ENCODE measurements at places on chromosomes 12 and 14.

DNA sequence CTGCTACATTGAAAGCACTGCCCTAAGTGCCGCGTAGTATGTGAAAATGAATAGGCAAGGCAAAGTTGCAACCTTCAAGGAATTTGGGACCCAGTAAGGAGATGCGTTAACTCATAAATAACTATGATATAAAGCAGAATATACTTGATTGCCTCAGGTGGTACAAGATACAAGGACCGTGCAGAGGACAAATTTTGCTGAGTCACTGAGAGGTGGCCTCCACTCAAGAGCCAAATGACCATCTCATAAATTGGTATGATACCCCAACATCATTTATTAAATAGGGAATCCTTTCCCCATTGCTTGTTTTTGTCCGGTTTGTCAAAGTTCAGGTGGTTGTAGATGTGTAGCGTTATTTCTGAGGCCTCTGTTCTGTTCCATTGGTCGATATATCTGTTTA is 35.7 kb downstream of the IGF1 start:
- no peak for DNase-seq

GRCh38 chr12:16955083-16955657 is 349.2 kb upstream of the LMO3 start:
- no peak for DNase-seq

- DNase-seq, result no peak
Observed at GRCh38 chr14:81200054-81200453, 20.7 kb downstream of the GTF2A1 start.

GRCh38 chr14:23366426-23366921 is 1.5 kb upstream of the EFS start:
- DNase-seq, result no peak

DNA sequence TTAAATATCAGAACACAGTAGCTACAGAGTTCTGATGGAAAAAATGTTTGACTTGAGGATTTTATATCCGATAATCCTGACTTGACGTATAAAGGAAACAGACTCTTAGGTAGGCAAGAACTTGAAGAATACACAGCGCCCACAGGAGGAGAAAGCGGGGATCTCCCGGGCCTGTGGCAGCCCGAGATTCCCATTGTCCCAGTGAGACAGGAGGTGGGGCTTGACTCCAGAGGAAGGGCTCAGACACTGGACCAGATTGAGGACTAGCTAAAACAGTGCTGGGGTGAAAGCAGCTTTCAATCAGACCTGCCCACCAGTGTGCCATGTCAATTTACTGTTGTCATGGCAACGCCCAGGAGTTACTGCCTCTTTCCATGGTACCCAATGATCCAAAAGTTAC is 51.1 kb upstream of the C14orf180 start:
- no peak for DNase-seq

DNA sequence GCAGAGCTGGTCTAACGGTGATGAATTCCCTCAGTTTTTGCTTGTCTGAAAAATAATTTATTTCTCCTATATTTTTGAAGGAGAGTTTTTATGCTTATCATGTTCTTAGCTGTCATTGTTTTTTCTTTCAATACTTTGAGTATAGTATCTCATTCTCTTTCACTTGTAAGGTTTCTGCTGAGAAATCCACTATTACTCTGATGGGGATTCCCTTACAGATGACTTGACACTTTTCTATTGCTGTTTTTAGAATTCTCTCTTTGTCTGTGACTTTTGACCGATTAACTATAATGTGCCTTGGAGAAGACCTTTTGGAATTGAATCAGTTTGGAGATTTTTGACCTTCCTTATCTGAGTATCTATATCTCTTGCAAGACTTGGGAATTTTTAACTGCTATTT is 139.6 kb downstream of the PRKD1 start:
- DNase-seq, result no peak

DNA sequence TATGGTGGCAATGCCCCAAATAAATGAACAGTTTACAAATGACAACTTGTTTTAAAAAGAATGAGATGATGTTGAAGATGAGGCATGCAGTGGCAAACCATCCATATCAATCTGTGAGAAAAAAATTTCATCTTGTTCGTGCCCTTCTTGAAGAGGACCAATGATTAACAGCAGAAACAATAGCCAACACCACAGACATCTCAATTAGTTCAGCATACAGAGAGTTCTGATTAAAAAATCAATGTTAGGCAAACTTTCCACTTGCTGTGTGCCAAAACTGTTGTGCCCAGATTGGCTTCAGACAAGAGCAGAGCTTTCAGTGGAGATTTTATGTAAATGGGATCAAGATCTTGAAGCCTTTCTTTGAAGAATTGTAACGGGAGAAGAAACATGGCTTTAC is 329.9 kb downstream of the BMP4 start:
- DNase-seq, result no peak

- peak; percentile 81 for DNase-seq
Observed at GRCh38 chr14:69484444-69485314, at the start of gene PLEKHD1. TSS of gene PLEKHD1 (plus strand) at chr14:69484728. CDS start at chr14:69484966, 238 bp downstream.

GRCh38 chr12:119631930-119632678 is 35.8 kb upstream of the PRKAB1 start:
- no peak for DNase-seq

GRCh38 chr12:29731591-29731990 is 52.2 kb downstream of the TMTC1 start:
- DNase-seq, result no peak

DNA sequence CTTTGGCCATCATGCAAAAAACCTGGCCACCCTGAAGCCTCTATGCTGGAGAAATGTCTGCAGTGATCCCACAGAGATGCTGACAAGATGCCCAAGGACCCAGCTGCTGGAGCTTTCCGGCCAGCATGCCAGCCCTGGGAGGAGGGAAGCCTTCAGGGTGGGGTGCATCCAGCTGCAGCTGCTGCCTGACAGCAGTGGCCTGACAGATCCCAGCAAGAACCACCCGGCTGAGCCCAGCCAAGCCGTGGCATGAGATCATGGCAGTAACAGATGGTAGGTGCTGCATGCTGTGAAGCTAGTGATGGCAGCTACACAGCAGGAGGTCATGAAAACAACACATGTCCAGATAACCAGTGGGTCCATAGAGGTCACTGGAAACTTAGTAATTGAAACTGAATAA is 13.8 kb downstream of the CLBA1 start:
- DNase-seq, result no peak

- no peak for DNase-seq
Observed at GRCh38 chr12:68800294-68800693, 7.7 kb upstream of the MDM2 start.

DNA sequence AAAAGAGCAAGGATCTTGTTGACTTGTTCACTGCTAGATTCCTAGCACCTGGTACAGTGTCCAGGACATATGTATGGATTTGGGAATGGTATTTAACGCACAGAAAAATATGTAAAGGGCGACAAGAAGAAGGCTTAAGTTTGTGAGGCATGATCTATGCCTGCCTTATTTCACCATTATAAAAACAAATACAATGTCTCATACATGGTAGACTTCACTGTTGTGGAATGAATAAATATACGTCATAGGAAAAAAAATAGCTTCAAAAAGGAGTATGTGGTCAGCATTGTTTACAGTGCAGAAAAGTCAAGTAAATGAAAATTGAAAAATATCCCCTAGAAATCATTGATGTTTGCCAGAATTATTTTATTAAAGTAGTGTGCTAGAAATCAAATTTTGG is 30.0 kb downstream of the HCFC2 start:
- no peak for DNase-seq

DNA sequence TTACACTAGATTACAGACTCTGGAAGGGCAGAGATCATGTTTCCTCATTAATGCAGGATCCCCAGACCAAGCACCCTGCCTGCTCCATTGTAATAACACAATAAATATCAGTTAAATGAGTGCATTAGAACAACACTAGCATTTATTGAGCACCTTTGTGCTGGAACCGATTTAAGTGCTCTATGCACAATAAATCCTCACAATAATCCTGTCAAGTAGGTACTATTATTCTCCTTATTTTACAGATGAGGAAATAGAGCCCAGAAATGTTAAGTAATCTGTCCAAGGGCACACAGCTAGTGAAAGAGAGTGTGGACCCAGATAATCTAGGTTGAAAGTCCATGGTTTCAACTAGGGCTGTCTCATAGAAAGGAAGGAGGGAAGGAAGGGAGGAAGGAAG is 69.8 kb downstream of the MAP1LC3B2 start:
- no peak for DNase-seq

DNA sequence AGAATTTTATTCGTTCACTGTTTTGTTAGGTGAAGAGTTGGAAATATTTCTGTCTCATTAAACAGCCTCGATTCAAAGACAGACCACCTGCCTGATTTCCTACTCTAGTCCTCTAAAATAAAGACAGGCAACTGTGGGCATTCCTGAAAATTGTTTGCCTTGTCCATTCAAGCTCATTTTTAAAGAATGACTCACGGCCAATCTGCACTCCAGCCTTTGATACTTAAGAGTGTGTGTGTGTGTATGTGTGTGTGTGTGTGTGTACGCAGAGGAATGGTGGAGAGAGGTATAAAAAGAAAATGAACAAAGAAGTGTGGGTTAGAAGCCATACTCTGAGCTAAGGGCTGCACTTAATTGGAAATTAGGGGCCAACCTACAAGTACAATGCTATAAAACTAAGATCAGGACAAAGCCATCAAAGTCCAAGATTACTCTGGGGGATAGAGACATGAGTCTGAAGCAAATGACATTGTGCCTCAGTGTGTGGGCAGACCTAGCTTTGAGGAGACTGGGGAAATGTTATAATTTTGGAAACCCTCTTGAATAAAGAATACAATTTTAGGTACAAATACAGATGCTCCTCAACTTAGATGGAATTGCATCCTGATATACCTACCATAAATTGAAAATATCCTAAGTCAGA is 45.6 kb upstream of the SOCS2 start:
- DNase-seq, result no peak

- no peak for DNase-seq
Observed at GRCh38 chr14:71734076-71734475, 198.2 kb upstream of the RGS6 start.

DNA sequence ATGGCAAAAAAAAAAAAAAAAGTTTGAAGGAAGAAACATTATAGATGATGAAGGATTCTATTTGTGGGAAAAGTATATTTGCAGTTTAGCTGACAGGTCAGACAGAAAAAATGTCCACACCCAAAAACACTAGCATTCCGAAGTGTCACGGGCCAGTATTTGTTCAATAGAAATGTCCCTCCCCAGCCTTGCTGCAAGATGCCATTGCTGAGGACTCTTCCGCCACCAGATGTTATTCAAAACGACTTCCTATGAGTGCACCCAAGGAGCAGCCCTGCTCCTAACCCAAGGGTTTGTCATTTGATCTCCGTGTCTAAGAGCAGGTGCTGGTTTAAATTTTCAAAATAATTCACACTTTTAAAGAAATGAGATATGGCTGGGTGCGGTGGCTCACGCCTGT is 163.1 kb downstream of the GCH1 start:
- no peak for DNase-seq

DNA sequence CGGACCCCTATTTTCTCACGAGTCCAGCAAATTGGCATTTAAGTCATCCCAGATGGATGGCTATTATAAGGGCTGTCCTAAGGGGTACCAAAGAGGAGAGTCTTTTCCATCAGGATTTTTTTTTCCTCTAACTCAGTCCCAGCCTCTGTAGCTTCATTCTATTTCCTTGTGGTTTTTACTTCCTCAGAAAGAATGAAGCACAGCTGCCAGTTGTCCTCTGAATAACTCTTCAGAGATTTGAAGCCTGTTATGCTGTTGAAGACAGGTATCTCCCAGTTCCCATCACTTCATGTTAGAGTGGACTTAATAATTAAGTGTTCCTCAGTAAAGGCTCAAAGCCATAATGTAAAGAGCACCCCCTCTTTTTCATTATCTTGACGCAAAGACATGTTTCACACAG is 48.5 kb upstream of the HOXC13 start:
- DNase-seq, result no peak

DNA sequence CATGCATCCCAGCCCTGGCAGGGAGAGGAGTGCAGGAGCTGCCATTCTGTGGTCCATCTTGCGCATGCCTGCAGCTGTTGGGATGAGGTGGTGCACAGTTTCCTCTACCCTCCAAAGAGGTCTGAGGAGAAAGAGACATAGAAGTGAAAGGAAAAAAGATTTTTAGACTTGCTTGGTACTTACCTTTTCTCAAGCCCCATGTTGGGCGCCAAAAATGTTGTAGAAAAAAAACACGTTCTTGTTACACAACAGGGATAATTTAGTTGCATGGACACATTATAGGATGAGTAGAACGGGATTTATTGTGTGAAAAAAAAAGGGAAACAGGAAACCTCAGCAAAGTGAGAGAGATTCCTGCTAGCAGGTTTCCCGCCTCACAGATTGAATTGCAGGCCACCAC is 244.4 kb upstream of the GARIN2 start:
- no peak for DNase-seq

DNA sequence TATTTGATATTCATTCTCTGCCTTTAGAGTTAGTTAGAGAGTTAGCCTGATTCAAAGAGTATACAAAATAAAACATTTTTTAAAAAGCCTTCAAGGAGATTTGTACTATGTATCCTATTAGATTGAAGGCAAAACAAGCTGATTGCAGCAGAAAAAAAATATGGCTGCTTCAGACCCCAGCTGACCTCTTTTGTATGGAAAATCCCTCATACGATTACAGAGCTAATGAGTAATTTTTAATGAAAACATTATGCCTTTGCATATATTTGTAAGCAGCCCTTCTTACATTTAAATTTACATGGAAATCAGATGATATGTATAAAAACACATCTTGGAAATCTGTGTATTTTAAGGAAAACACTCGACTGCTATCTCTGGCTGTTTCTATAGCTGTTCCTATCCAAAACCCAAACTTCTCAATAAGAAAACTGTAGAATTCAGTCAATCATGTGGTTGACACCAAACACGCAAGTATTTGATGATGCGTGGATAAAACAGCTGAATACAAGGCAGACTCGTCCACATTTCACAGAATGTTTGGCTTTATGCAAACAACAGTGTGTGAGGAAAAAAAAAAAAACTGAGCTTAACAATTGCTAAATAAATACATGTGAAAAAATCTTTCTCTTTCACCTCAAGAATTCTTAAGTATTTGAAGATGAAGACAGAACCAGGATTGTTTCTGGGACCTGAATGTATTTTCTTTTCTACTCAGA is 275.3 kb downstream of the EGLN3 start:
- no peak for DNase-seq

DNA sequence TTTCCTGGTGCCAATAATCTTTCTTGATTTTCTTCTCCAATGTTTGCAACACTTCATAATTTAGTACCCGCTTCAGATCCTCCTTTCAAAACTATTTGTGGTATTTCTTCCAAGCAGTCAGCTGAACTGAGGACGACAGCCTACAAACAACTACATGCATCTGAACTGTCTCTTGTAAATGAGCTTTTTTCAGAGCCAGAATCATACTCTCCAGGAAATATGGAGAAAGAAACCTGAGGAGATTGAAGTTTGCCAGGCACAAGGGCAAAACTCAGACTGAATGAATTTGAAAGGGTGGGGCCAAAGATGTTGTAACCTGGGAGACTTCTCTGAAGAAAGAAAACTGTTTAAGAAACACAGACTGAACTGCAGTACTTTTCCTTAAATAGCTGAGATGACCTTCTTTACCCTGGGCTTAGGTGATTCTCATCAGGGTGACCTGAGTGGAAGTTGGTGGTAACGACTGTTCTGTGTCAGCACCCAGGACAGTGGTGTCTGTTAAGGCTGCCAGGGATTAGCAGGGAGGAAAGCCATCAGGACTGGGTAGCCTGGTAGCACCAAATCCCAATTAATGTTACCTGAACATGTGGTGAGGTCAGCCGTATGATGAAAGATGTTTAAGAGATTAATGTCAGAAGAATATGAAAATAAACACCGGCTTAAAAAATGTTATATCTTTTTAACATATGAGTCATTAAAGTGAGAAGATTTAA is 95.0 kb downstream of the TGFB3 start:
- DNase-seq, result no peak

GRCh38 chr14:22737052-22737451 is 29.4 kb upstream of the OXA1L start:
- no peak for DNase-seq

GRCh38 chr14:104766863-104767633 is 14.1 kb downstream of the SIVA1 start:
- DNase-seq, result no peak
